Hepatocyte (in vitro differentiated cells): ENCODE measurements at places on chromosomes 7 and 10. TPM values are rescaled to one million over a fixed set of nuclear protein-coding genes. Genes with fewer than 3 reads are reported as not detected.

The TAS2R60 gene
- not detected in 2 replicates for total RNA-seq

The SPDYE16 gene
- 0.03 TPM in 1 of 2 replicates, not detected in the other for total RNA-seq

The PRTFDC1 gene
- 14.7 and 14.8 TPM in 2 replicates for total RNA-seq

The ADO gene
- total RNA-seq = 24.6 and 25.8 TPM in 2 replicates

The SNX10 gene
- 6.3 and 8.2 TPM in 2 replicates for total RNA-seq
